Upper lobe of left lung (tissue), 6 donors: ENCODE measurements at places on chromosomes 3 and 15.

GRCh38 chr3:136899622-136900158 is 37.7 kb downstream of the NCK1 start:
- DNase-seq: no peak

DNA sequence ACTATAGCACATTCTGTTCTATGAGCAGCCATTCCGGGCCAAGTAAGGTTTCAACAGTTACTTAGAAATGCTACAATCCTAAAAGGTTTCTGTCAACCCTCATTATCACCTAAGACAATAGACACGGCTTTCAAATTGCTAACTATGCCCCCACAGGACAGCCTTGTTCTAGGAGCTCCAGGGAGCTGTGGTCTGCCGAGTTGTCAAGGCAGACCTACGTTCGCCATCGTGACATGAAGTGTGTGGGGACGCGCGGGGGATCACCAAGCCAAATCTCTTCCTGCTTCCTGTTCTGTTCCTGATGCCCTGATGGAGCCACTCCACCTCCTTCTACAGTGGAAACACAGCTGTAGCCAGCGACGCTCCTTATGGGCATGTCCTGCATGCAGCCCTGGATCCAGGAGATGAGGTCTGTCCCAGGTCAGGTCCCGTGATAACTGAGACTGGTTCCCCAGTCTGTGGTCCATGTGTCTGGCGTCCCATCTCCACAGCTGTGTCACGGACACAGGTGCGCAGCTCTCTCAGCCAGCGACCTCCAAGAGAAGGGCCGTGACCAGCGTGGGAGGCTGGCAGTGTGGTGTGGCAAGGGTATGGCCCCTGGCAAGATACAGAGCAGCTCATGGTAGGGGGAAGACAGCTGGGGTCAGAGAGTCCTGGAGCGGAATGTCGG is 82.8 kb downstream of the PCSK6 start:
- DNase-seq: no peak

GRCh38 chr3:26712211-26713026 is 89.8 kb downstream of the LRRC3B start:
- no peak for DNase-seq

DNA sequence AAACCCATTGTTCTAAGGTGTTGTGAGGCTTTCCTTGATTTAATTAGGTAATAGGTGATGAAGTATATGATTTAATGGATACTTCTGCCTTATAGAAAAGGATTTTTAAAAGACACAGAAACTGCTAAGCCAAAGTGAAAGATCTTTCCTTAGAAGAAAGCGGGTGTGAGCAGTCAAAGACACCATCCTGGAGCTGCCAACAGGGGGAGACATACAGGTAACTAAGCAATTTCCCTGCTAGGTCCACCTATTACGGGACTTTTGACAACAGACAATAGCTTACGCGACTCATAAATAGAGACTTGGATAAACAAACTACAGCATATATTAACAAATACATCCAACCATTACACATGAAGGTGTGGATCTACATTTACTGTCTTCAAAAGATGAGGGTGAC is 669.5 kb downstream of the SQOR start:
- DNase-seq: no peak

GRCh38 chr3:11053926-11054503 is 61.5 kb downstream of the SLC6A1 start:
- no peak for DNase-seq

DNA sequence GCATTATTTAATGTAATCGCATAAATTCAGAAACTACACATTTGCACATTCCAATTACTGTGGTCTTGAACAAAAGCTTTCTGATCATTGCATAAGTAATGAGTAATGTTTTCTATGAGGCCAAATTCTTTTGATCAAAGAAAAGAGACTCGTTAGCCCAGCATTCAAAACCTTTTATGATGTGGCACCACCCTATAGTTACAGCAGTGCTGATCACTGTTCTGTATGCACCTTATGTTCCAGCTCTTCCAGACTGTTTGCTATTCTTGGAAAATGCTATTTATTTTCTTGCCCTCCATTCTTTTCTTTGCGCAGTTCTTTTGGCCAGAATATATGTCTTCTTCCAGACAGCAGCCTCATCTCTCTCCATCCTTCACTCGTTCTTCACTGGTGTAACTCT is 42.3 kb downstream of the MAP3K13 start:
- no peak for DNase-seq

DNA sequence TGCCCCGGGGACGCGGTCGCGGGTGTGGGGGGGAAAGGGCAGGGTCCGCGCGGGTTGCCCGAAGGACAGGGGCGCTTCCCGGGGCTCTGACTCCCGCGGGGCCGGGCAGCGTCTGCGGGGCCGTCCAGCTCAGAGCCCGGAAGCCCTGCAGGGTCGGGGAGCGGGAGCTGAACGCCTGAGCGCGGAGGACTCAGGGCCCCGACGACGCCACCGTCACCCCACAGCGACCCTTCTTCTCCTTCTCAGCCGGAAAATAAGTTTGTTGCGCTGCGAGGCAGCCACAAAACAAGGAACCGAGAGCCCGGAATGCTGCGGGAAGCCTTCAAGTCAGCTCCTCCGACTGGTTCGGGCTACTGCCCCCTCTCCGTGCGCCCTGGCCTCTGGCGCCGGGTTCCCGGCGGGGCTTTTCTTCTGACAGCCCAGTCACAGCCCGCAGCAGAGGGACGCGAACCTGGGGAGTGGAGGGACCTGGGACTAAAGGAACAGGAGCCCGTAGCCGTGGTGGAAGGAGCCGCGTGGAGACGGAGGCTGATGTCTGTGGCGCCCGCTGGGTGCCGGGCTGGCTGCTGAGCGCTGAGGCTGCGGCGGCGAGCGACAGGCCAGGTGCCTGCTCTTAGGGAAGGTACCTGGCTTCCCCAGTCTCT is 484 bp downstream of the CNTN4 start:
- no peak for DNase-seq

GRCh38 chr15:56038707-56039106 is 45.3 kb upstream of the NEDD4 start:
- DNase-seq: no peak

DNA sequence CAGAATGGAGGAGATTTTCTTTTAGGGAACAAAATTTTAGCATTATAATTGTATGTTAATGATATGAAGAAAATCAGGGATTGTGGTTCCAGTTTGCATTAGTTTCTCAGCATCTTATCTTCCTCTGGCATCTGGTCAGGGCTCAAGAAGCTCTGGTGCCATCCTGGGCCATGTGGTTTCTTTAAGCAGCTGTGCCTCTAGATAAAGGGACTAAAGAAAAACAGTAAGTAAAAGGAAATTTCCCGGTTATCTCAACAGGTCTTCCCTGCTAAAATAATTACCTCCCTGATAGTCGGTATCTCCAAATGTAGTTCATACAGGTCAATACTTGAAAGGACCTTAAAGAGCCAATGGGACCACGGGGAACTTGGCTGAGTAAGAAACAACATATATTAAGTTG is 375.1 kb upstream of the RBMS3 start:
- no peak for DNase-seq

- no peak for DNase-seq
These were observed 36.9 kb downstream of the GALNT15 start for GRCh38 chr3:16211176-16211904.

DNA sequence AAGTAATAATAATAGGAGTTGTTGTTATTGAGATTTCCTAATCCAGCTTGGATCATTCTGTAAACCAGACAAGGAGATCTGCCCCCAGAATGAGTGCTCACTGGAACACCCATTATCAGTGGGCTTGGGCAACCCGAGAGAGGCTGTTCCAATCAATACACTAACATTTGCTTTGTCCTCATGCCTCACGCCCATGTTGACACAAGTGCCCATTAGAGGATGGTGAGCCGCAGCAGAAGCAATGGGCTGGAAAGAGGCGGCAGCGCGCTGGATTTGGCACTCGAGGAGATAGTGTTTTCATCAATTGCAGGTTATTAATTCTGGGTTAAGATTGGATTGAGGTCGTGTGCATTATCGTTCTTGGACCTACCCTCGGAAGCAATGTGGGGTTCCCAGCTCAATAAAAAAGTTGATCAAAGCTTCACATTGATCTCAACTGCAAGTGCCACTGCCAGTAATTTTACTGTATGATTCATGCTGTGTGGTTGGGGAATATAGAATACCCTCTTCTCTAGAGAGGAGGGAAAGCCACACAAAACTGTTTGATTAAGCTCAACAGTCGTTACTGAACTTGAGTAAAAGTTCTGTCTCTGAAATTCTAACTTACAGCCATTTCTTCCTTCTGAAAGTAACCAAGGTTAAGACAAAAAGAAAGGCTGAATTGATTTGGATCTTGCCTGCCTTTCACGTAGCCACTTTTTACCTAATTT is 15.7 kb downstream of the LYZL4 start:
- no peak for DNase-seq

DNA sequence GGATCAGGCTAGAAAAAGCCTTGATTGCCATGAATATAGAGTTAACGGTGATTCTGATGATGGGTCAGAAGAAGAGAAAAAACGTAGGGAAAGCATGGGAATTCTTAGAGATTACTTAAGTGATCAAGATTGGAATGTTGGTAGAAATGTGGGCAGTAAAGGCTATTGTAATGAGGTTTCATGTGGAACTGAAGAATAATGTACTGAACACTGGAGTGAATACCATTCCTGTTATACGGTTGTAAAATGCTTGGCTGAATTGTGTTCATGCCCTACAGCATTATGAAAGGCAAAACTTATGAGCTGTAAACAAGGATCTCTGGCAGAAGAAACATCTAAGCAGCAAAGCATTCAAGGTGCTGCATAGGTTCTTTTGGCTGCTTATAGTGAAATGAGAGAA is 414.1 kb upstream of the CBLB start:
- no peak for DNase-seq

GRCh38 chr3:183324083-183324482 is 71.0 kb downstream of the B3GNT5 start:
- DNase-seq: no peak

- no peak for DNase-seq
These were observed 21.2 kb downstream of the STARD5 start for GRCh38 chr15:81302701-81303109.

- no peak for DNase-seq
These were observed 187.6 kb downstream of the EBLN2 start for GRCh38 chr3:73249047-73249446.

GRCh38 chr3:129057249-129057648 is 3.3 kb upstream of the GP9 start:
- DNase-seq: no peak

- DNase-seq: no peak
These were observed 315.6 kb upstream of the IL12A start for GRCh38 chr3:159672728-159673688.

DNA sequence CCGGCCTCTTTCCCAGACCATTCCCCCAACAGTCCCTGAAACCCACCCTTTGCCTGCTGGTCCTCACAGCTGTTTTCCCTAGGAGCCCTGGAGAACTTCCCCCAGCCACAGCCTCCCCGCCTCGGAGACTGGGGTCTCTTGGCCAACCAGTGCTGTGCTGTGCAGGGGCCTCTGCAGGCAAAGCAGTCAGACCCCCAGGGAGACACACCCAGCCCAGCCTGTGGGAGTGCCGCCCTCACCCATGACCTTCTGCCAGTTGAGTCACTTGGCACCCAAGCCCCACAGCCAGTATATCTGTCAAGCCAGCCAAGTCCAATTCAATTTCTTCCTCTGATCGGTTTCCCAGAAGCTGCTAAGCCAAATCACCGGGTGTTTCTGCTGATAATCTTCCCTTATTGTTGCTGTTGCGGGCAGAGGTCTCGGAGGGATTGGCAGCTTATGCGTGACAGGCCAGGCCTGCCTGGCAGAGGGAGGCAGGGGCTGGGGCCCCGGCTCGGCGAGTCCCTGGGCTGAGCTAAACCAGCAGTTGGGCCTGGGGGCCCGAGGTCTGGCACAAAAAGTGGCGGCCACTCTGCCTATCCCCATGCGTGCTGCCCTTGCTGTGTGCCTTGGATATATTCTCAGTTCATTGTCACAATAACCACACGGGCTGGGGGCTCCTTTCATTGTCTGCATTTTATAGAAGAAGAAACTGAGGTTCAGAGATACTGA is 65.6 kb upstream of the SLC6A1 start:
- DNase-seq: no peak

DNA sequence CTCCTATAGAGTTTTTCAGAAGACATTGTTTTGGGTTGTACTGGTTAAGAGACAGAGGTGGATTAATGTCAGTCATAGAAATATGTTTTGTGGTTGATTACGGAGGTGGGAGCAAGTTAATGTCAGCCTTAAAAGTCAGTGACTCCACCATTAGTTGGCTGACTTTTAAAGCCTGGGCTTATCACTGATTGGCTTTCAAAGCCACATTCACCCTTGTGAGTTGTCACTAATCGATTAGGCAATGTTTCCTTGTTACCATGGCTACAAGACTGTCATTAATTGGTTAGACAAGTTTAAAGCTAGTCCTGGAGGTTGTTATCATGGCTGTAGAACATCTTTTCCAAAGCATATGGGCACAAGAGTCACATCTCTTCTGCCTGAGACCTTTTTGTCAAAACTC is 73.0 kb downstream of the NEO1 start:
- no peak for DNase-seq

- DNase-seq: no peak
These were observed 794 bp downstream of the LRIG1 start for GRCh38 chr3:66499881-66500575.

GRCh38 chr3:12904951-12905315 is 63.6 kb upstream of the RPL32 start:
- no peak for DNase-seq

DNA sequence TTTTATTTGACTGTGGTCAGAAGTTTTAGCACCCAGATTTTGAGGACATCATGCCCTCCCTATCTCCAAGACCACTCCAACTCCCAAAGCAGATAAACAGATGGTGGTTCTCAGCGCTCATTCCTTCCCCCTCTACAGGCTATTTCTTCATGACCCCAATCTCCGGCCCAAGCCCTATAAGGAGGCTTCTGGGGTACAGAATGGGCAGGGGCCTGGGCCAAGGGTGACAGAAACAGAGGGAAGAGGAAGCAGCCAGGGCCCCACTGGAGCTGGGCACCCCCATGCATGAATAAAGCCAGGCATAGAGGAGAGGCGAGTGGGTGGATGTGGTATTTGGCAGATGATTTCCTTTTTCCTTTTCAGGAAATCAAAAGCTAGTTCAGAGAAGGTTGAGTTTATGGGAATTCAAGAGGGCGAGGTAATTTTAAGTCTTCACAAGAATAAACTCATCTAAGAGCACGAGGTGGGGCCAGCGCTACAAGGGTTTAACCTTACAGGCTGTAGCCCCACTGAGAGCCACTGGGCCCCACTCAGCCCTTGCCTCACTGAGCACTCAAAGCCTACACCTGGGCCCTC is 104.8 kb upstream of the HERC1 start:
- DNase-seq: no peak

- no peak for DNase-seq
These were observed 91.0 kb downstream of the EPHB1 start for GRCh38 chr3:134885877-134886621.

DNA sequence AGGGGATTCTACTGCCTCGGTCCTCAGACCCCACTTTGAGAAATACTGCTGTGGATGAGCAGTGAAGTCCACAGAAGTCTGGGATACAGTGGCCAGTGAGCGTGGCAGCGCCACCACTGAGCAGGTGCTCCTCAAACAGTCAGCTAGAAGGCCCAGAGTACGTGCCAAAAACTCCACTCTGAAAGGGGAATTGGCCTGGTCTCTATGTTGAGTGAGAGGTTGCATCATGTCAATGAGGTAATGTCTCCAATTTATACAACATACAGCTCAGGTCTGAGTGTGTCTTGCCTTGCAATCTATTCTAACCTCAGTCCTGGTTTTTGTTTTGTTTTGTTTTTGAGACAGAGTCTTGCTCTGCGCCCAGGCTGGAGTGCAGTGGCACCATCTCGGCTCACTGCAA is 53.3 kb upstream of the ETV5 start:
- no peak for DNase-seq
